ENCODE measurements at places on chromosomes 6 and 20.

GRCh38 chr6:104928141-104928540, 28.8 kb upstream of the LIN28B start:
- DNase-seq = no peak

- no peak for DNase-seq
Observed at GRCh38 chr20:10555865-10556308, 117.9 kb downstream of the JAG1 start.

GRCh38 chr6:53154794-53155193, 6.2 kb upstream of the GCM1 start:
- no peak for DNase-seq

DNA sequence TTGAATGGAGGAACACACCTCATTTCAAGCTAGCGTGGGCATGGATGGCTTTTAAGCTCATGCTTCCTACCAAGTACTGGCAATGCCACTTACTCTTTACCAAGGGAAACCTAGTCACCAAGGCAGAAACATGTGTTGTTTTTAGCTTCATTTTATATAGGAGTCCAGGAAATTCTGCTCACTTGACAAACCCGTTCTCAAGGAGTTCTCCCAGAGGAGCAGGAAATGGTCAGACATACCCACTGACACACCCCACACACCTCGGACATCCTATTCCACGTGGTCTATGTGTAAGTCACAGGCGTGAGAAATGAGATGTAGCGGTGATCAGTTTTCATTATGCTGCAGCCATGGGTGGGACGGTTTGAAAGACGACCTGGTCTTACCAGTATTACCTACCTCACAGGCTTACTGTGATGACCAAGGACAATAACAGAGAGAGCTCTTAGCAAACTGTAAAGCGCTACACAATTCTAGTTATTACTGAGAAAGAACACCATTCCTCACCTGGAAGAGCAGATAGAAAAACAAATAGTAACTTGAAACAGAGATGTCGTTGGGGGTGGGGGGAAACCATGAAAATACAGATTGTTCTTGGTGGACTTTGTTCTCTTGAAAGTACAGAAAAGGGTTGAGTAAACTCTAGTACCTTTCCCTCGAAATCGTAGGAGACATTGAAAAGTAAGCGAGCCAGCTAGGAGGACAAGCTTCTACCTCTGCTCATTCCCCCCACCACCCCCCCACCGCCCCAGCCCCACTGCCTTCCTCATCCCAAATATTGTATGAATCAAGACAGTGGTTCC, 1.7 kb downstream of the CNKSR3 start:
- no peak for DNase-seq

- DNase-seq = no peak
Observed at GRCh38 chr20:23456409-23456808, 3.7 kb upstream of the CST11 start.

DNA sequence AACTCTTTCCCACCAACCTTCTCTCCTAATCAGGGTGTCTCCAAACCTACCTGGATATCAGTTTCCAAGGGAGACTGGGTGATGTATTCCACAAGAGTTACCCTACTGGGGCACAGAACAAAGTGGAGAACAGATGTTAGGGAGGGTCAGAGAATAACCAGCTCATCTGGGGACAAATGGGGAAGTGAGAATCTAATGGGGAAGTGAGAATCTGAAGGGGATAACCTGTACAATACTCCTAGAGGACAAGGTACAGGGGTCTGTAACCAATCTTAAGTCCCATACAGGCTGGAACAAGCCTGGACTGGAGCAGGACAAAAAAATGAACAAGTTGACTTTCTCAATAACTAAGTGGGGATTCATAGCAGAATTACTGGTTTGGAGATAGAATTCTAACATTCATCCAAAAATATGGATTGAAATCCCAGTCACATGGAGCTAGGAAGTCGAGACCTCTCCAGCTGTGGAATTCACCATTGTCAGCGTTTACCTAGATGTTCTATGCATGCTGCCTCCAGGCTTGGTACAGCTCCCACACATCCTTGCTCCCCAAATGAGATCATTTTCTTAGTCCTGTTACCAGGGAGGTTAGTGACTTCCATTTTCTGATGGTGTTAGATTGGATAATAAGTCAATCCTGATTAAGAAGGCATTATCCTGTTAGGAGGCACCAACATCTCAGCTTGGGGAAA, 214.8 kb upstream of the MOCS1 start:
- no peak for DNase-seq

DNA sequence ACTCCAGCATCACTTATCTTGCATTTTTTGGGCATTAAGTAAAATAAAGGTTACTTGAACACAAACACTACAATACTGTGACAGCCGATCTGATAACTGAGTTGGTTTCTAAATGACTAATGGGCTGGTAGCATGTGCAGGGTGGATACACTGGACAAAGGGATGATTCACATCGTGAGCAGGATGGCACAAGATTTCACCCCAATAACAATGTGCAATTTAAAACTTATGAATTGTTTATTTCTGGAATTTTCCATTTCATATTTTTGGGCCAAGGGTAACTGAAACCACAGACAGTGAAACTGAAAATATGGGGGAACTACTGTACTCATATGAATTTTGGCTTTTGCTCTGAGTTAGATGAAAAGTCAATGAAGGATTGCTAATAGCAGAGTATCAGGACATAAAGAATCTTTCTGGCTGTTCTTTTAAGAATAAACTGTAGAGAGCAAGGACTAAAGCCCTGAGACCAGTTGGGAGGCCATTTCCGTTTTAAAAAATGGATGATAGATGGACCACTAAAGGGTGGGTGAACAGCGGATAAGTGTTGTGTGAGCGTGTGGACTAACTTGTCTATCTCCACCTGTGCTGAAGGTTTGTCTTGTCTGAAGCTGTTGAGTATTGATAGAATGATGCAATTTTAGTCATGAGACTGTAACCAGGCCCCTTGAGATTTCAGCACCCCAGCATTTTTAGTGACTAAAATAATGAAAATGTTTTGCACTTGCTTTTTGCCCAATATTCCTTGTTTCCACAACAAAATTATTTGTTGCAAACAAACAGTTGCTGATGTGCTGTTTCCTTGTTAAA, 8.2 kb downstream of the SPINT3 start:
- no peak for DNase-seq

- no peak for DNase-seq
Observed at GRCh38 chr6:17933716-17934115, 53.7 kb downstream of the KIF13A start.

- no peak for DNase-seq
Observed at GRCh38 chr20:63846128-63846771, 15.0 kb upstream of the ABHD16B start.

DNA sequence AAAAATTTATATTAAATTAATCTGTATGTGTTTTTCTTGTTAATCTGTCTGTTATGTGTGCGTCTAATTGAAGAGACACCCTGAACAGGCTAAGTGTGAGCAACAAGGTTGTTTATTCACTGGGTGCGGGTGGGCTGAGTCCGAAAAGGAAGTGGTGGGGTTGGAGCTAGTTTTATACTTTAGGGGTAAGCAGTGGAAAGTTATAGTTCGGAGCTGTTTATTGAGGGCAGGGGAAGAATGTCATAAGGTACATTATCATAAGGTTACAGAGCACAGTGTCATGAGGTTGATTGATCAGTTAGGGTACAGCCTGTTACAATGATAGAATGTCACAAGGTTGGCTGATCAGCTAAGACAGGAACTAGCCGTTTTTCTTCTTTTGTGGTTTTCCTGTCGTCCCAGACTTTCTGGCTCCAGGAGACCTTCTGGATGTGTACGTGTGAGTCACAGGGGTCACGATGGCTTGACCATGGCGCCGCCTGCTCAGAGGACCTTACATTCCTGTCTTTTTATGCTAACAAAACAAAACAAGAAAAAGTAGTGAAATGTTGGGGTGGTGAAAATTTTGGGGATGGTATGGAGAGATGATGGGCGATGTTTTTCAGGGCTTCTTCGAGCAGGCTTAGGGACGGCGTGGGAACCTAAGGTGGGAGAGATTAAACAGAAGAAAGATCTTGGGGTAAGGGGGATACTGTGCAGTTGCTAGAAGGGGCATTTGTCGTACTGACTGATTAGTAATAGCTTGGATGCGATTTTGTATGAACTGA, 754.0 kb upstream of the ADGRB3 start:
- no peak for DNase-seq

DNA sequence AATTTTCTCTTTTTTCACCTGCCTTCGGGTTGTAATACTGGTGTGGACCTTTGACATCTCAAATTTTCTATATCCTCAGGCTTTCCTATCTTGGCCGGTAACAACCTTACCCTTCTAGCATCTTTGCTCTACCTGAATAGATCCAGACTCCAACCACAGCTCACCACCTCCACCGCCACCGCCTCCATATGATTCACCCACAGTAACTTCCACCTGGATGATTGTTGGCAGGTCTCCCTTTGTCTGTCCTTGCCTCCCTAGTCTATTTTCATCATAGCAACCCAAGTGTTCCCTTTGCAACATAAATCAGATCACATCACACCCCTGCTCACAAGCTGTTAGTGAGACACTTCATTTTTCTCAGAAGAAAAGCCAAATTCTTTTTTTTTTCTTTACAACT, 525.8 kb upstream of the POU3F2 start:
- no peak for DNase-seq

GRCh38 chr20:19920381-19921138, 96.6 kb upstream of the NAA20 start:
- DNase-seq = no peak

- DNase-seq = no peak
Observed at GRCh38 chr6:116695401-116695800, 14.4 kb downstream of the KPNA5 start.

All from AML-193 (cell line).